ENCODE measurements at places on chromosomes 5 and 9. TPM values are rescaled to one million over a fixed set of nuclear protein-coding genes. Genes with fewer than 3 reads are reported as not detected.

FOXB2 gene
- not detected for total RNA-seq

SHOC1 gene
- total RNA-seq, result not detected

MAT2B gene
- total RNA-seq, result 93.1 TPM

CDH9 gene
- total RNA-seq, result not detected

PPP3R2 gene
- not detected for total RNA-seq

MEGF10 gene
- total RNA-seq, result 0.21 TPM

MSMP gene
- 18.8 TPM for total RNA-seq

MAMDC4 gene
- total RNA-seq, result 7.7 TPM

GZMA gene
- not detected for total RNA-seq

TAF11L10 gene
- total RNA-seq, result not detected

GRCh38 chr5:55173687-55174230 is 782 bp upstream of the CDC20B start:
- peaks cover 21% of the 10 kb centered on the region for H3K4me1 ChIP-seq
- H3K27ac ChIP-seq, result no peak overlapping the region
- no peak for DNase-seq
- H3K27me3 ChIP-seq, result peaks cover 52% of the 10 kb centered on the region
- no peaks in the 10 kb centered on the region for H3K36me3 ChIP-seq

DNA sequence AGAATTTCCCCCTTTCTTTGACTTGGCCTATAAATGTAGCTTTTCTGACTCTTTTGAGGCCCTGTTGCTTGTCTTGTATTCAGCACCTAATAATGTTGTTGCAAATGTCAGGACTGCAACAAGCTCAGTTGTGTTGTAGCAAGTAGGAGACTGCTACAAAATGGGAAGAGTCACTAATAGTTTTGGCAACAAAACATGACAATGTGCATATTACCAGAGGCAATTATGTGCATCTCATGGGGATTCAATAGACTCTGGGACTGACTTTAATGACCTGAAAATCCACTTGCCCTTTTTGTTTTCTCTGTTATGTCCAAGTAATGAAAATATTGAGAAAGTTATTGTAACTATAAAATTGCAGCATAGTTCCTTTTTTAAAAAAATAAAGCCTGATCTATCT is 368.4 kb downstream of the OSTF1 start:
- H3K36me3 ChIP-seq, result no peaks in the 10 kb centered on the region
- no peaks in the 10 kb centered on the region for H3K4me1 ChIP-seq
- H3K4me3 ChIP-seq, result no peak overlapping the region
- DNase-seq, result no peak

DNA sequence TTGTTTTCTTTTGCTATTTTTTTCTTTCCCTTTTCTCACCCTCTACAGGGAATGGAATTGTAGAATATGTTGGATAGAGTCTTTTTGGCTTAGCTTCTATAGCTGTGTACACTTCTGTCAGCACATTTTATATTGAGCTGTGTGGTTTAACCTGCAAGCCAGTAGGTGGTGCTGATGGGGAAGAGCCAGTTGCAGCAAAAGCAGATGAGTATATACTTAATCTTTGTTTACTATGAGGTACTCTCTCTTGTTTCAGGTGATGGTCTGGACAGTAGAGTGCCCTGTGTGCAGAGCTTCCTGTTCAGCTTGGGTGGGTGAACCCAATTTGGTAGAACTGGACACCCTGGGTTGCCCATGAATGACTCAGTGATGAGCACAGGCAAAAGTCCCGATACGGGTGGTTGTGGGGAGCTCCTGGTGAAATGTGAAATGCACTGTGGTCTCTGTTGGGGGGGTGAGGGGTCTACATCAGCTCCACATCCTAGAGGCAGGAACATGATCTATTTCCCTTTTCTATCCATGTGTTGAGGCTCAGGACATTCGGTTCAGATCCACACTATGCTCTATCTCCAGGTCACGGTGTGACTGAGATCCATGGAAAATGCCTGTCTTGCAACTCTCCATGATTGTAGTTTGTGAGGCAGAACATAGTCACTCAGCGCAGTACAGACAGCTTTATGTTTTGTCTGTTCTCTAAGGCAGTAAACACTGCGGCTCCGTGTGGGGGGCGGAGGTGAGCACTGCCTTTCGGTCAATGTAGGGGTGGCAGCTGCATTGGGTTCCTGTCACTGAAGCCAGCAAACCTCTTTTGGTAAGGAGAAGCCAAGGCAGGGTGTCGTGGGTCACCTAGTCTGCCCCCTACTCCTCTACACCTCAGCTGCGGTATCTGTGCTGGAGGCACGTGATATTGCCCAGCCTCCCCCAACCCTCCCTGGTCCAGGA is 353.2 kb downstream of the PRR16 start:
- H3K27me3 ChIP-seq, result no peaks in the 10 kb centered on the region
- no peak overlapping the region for H3K4me3 ChIP-seq
- DNase-seq, result peak; percentile 17
- H3K4me1 ChIP-seq, result no peaks in the 10 kb centered on the region
- no peak overlapping the region for H3K27ac ChIP-seq
- no peaks in the 10 kb centered on the region for H3K36me3 ChIP-seq

DNA sequence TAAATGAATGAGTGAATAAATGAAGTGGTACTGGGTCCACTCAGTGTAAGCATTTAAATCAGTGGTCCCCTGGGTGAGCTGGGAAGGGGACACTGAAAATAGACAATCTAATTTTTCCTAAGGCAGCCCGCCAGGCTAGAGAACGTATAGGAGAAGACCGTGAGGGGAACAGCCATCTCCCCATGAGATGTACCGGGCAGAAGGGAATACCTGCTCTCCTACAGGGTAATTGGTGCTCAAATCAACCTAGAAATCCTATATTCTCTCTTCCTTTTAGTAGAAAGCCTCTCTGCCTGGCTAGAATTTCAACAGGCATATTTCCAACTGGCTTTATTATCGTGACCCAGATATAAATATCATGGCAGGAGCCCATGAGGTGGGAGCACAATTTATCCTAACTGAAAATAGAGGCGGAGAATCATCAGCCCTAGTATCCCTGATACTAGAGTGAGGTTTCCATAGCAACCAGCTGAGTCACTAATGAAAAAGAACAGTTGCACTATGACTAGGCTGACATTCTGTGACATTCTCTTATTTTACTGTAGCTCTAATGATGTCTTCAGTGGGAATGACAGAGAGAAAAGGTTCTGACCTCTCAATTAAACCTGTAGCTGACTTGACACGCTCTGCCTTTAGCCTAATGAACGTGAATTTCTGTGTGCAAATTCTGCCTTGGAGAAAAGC is 96.5 kb upstream of the CAST start:
- H3K4me3 ChIP-seq, result no peak overlapping the region
- DNase-seq, result peak; percentile 79
- H3K36me3 ChIP-seq, result no peaks in the 10 kb centered on the region
- peaks cover 71% of the 10 kb centered on the region for H3K4me1 ChIP-seq
- no peaks in the 10 kb centered on the region for H3K27me3 ChIP-seq

DNA sequence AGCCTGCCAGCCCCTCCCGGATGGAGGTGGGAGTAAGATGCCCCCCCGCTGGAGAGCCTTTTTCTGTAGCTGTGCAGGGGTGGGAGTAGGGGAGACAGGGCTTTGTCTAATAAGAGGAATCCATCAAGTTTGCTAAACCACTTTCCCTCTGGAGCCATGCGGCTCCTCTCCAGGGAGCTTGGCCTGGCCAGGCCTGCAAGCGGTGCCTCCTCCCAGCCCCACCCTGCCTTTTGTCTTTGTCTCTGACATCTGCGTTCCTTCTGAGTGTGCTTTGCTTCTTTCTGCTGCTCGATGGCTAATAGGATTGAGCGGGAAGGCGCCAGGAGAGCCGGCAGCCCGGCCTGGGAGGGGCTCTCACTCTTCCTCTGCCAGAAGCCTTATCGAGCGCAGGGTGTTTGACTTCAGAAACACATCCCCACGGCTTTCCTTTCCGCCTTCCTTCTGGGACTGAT is 26.7 kb upstream of the FCN1 start:
- no peaks in the 10 kb centered on the region for H3K27me3 ChIP-seq
- H3K4me3 ChIP-seq, result no peak overlapping the region
- H3K4me1 ChIP-seq, result no peaks in the 10 kb centered on the region
- no peak for DNase-seq
- no peak overlapping the region for H3K27ac ChIP-seq

DNA sequence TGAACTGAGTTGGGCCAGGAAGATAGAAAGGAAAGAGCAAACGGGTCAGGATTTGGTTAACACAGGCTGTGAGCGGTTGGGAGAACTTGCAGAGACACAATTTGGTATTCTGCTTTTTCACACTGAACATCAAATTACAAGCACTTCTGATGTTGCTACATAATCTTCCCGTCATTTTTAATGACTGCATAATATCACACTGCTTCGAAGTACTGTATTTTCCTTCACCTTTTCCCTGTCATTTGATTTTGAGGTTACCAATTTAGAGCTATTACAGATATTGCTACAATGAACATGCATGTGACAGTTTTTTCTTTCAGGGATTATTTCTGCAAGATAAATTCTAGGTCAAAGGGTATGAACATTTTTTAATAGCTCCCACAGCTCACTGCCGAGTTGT is 71.4 kb upstream of the CPEB4 start:
- no peak for DNase-seq
- H3K36me3 ChIP-seq, result no peaks in the 10 kb centered on the region

DNA sequence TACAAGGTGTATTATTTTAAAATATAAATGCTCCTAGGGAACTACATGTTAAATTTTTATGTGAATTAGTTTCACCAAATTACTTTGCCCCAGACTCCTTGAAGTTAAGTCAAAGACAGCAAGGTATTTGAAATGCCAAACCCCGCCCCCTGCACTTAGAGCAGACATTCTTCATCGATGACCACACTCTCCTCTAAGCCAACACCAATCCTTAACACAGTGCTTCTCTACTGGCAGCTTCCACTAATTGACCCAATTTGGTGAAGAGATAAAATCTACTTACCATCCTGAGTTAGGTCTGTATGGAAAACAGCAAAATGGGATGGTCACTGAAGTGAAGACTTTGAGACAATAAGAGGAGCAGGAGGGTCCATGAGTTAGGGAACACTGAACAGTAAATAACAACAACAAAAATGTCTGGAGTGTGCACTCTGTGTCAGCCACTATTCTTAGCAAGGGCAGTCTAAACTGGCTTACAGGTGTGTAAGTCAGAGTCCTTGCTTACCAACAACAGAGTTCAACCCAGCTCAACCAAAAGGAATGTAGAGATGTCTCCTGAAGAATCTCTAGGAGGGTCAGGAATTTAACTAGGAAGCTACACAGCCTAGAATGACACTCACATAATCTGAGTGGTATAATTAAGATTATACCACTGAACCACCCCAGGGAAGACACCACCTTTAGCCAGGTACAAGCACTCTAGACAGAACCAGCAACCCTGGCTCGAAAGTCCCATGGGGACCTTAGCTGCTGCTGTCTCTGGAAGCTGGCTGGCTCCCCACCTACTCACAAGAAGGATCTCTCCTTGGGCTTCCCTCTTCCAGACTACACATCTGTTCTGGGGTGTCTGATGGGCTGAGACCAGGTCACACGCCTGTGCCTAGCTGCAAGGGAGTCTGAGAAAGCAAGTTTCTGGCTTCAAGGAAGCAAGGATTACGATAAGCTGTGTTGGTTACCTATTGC is 8.8 kb upstream of the UBE2QL1 start:
- H3K27ac ChIP-seq, result no peak overlapping the region
- DNase-seq, result no peak
- no peak overlapping the region for H3K4me3 ChIP-seq
- H3K27me3 ChIP-seq, result peaks cover 6% of the 10 kb centered on the region

DNA sequence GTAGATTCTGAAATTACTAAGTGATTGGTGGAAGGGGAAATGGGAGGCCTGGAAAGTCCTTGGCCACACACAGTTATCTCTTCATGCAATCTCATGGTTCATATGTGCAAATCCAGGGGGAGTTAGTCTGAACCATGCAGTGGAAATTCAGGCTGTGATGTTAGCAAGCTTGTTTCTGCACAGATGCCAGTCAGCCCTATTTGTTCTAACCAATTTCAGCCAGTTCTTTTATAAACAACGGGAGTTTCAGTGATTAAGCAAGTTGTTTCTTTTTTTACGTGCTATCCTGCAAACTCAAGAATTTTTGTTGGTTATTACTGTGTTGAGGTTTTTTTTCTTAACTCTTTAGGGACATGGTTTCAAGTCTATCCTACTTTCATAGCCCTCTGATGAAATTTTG is 298.0 kb downstream of the FER start:
- no peak overlapping the region for H3K27ac ChIP-seq
- H3K4me3 ChIP-seq, result no peak overlapping the region
- no peaks in the 10 kb centered on the region for H3K4me1 ChIP-seq
- no peaks in the 10 kb centered on the region for H3K27me3 ChIP-seq
